ENCODE measurements at places on chromosomes 11 and 22.

DNA sequence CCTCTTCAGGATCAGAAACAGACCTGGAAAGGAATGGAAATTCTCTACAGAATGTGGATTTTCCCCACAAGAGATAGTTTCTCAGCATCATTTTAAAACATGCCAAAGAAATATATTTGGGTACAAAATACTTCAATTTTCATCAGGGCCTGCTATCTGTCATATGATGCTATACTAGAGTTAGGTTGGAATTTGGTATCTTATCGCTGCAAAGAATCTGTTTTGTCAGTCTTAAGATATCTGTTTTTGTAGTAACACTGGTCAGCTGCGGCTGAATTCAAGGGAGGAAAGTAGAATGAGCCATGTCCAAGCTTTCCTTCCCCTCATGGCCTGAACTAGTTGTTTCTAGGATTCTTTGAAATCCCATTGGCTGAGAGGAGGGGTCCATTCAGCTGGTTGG, 806.4 kb downstream of the KCNA4 start:
- DNase-seq = no peak

DNA sequence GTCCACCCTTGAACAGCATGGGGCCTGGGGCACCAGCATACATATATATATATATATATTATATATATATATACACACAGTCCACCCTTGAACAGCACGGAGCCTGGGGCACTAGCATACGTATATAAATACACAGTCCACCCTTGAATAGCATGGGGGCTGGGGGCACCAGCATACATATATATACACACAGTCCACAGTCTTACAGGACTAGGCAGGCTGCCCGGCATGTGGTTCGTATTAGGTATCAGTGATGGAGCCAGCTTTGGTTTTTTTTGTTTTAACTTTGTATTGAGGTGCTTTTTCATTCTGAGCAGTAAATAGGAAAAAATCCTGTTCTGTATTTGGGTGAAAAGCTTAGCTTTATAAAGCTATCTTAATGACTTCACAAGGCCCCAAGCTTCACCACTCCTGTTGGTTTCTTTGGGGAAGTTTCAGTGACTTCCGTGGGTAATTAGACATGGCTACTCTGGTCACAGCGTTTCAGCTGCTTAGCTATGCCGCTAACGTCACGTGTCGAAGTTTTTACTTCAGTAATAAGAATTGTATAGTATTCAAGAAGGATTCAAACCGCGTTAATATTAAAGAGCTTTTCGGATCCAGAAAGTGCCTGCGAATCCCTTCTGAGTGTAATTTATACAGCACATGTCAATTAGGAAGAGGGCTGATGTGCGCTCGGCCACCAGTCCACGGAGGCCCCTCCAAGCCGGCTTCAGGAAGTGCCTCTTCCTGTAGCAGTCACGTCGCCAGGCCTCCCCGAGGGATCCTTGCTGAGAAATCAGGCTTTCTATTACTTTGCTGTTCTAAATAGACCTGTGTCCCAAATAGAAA, 179.7 kb downstream of the TBC1D22A start:
- DNase-seq = no peak

DNA sequence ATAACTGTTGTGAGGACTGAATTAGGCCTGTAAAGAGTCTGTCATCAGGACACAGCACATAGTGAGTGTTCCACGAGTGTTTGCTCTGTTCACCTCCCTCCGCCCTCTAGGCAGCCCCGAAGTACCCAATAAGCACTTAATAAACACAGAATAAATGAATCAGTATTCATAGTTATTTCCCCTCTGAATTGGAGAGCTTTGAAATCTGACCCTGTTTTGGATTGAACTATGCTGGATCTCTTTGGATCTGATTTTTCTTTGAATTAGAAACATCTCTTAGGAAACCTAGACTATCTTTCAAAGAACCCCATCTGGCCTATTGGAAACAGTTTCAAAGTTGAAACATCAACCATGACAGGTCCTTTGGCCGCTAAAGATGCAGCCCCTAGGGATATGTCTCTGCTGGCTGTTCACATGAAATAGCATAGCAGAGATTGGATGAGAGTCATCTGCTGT, 615.5 kb downstream of the NTM start:
- no peak for DNase-seq

DNA sequence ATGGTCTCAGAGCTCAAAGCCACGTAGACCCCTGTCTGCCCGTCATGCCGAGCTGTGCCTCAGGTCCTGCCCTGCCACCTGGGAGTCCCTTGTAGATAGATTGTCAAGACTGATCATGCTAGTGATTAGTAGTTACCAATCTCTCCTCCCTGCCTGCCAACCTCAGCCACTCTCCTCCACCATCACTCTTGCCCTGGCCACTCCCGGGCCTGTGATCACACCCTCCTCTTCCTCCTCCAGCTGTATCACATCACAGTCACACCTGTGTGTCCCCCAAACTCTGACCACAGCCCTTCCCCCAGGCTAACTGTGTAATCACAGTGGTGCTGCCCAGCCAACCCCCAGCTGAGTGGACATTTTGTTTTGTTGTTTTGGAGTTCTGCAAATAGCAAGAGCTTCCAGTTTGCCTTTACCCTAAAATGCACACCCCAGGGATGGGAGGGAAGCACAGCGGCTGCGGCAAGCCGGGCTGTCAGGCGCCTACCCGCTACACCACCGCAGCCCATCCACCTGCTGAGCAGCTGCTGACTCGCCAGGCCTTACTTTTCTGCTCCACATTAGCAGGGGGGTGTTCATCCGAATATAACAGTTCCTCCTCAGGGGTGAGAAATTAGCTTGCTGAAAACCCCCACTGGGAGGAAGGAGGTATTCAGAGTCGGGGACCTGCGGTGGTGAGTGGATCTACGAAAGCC, 45.8 kb downstream of the LRFN4 start:
- no peak for DNase-seq

- DNase-seq = no peak
Observed at GRCh38 chr22:37234736-37235711, 9.0 kb downstream of the RAC2 start.
